Tibial nerve (tissue), 4 donors: ENCODE measurements at places on chromosomes 3 and 15. TPM values are rescaled to one million over a fixed set of nuclear protein-coding genes. Genes with fewer than 3 reads are reported as not detected.
A peak's percentile ranks its signal among the peaks of the same experiment; 100 is the strongest.

- DNase-seq = no peak
These were observed 96.1 kb downstream of the STAC start for GRCh38 chr3:36476286-36476942.

DNA sequence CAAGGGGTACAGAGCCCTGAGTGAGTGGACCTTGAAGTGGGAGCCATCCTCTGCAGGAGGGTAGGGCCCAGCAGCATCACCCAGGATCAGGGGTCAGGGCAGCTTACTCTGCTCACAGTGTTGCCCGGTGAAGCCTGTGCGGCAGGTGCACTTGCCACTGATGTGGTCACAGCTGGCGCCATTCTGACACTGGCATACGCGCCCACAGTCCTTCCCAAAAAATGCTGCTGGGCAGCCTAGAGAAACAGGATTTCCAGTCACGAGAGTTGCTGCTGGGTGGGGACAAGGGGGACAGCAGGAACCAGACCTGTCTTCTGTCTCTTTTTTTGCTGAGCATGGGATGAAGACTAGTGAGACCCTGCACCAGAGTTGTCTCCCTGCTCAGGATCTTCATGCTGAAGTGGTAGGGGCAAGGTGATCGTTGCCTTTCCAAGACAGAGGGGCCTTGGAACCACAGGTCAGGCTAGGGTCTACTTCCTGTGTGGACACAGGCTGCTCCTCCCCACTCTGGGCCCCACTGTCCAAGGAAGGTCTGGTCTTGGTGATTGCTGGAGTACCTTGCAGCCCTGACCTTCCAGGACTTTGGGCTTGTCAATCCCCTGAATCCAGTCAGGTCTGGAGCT lies 46.9 kb downstream of the RAB11A start:
- DNase-seq = no peak

Gene SH2D7
- total RNA-seq = not detected

Gene KCNMB3
- 3.0 TPM for total RNA-seq

- no peak for DNase-seq
These were observed 3.5 kb downstream of the PDE12 start for GRCh38 chr3:57559526-57559925.

GRCh38 chr3:42501321-42501680 lies 1.1 kb upstream of the VIPR1 start:
- DNase-seq = no peak

DNA sequence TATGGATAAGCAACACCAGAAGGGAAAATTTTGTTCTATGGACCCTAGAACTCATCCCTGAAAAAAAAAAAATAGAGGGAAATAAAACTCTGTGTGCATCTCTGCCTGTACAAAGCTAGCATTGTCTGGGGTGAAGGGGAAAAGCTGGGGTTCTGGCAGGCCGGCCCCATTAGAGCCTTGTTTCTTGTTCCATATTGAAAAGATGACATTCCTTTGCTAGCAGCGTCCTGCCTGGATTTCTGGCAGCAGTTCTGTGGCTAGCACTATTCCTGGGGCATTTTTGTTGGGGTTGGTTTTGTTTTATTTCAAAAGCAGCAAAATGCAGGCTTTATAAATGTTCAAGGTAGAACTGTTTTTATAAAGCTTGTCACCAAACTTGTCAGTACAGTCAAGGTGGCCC lies 45.2 kb downstream of the RARB start:
- DNase-seq = no peak

DNA sequence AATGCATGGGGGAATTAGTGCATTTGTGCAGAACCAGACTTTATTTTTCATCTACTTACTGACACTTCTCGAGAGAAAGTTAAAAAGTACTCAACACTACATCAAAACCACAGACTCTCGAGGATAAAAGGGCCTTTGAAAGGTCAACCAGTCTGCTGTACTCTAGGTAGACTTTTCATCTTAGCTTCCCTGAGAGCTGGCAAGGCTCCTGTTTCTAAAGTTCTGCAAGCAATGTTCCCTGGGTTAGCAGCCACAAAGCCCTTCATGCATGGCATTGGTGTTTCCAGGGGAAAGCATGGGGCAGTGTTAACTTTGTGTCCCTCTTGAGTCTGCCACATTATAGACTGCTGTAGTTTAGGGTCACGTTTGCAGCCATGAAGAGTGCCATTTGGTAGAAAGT lies 106.4 kb upstream of the PFN2 start:
- DNase-seq = no peak

GRCh38 chr15:39631357-39631756 lies 50.5 kb downstream of the THBS1 start:
- no peak for DNase-seq

Gene MESP2
- not detected for total RNA-seq

- no peak for DNase-seq
These were observed 23.3 kb upstream of the CYP11A1 start for GRCh38 chr15:74390647-74391288.

DNA sequence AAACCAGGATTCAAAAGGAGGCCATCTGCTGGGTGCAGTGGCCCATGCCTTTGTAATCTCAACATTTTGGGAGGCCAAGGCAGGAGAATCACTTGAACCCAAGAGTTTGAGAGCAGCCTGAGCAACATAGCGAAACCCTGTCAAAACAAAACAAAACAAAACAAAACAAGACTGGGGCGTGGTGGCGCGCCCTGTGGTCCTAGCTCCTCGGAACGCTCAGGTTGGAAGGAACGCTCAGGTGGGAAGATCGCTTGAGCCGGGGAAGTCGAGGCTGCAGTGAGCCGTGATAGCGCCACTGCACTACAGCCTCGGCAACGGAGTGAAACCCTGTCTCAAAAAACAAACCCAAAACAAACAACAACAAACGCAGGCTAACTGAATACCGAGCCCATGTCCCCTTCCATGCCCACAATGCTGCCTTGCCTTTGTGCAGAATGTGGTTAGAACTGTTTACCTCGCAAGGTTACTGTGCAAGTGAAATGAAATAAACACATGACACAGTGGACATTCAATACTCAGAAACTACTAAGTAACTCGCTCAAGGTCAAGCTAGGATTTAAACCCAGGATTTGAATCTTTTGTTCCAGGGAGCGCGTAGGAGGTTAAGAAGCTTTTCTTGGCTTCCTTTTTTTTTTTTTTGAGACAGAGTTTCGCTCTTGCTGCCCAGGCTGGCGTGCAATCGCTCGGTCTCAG lies 766 bp upstream of the EMC4 start:
- DNase-seq = no peak

Gene GRAMD2A
- 2.7 TPM for total RNA-seq

Gene SOX14
- not detected for total RNA-seq

- DNase-seq = no peak
These were observed 8.3 kb upstream of the SEMA7A start for GRCh38 chr15:74442063-74442462.

Gene PAQR5
- total RNA-seq = 8.1 TPM

DNA sequence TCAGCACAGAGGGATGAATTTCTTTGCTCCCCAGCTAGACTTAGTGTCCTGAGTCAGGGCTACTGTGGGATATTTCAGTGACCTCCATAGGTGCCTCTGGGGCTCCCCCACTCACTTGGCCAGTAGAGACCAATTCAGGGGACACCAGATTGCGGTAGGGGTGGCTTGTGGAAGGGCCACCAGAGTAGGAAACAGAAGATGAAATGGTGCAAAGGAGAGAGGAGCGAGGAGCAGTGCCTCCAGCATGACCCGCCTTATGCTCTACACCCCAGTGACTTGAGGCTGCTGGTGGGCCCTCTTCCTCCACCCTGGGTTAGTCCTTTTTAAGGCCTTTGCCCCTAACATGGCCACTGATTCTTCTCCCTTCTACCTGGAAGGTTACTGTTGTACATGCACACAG lies 2.5 kb downstream of the AEN start:
- no peak for DNase-seq

DNA sequence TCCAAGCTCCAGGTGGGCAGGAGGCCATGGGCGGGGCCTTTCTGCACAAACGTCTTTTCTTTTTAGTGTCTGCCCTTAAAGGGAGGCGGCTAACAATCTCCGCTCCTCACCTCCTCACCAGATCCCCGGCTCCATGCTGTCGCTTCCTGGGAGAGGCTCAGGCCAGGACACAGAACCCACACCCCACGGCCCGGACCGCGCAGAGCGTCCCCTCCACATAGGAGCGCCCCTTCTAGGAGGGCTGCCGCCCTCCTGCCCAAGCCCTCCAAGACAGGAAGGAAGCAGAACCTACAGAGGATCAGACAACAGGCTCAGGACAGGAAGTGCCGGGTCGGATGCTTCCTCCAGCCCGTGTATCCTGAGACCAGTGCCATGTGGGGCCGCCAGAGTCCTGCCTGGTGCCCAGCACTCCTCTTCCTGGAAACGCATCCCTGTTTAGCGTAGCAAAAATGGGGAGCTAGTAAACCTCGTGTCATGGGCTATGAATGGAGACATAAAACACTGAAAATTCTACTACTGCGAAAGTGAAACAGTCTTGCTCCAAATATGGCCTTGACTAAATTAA lies 83.2 kb upstream of the ATP10A start:
- DNase-seq = no peak

DNA sequence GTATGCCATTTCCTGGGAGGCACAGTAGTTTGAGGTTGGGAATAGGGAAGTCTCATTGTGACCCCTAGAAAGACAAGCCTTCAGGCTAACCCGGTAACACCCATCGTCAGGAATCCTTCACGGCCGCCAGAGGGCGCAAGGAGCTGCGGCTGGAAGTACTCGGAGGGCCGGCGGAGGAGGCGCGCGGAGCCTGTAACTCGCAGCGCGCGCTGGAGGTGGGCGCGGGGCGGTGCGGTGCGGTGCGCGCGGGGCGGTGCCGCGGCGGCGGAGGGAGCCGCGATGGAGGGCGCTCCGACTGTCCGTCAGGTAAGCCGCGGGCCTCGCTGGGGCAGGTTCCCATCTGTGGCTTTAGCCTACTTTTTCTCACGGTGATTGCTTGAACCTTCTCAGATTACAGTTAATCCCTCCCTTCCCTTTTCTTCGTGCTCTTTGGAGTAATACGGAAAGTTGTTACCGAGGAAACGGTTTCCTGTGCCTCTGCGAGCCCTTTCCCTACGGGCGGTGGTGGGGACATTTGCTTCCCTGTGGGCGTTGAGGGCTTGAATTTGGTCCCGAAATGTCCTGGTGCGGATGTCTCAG lies at the start of gene GRAMD1C:
Gene GRAMD1C, plus strand, starts transcription at position 158 of the 579 bp plus-strand sequence. Its CDS starts 122 bp downstream, at position 280.
- peak; percentile 77 for DNase-seq

Gene ZNF620
- total RNA-seq = 3.3 TPM

GRCh38 chr3:108450444-108450843 lies 60.0 kb downstream of the MYH15 start:
- no peak for DNase-seq

GRCh38 chr15:69693059-69693458 lies 240.4 kb downstream of the RPLP1 start:
- no peak for DNase-seq

Gene C2CD4A
- total RNA-seq = not detected

Gene SKOR1
- total RNA-seq = 0.42 TPM

GRCh38 chr3:186219211-186219638 lies 110.3 kb upstream of the ETV5 start:
- DNase-seq = no peak

DNA sequence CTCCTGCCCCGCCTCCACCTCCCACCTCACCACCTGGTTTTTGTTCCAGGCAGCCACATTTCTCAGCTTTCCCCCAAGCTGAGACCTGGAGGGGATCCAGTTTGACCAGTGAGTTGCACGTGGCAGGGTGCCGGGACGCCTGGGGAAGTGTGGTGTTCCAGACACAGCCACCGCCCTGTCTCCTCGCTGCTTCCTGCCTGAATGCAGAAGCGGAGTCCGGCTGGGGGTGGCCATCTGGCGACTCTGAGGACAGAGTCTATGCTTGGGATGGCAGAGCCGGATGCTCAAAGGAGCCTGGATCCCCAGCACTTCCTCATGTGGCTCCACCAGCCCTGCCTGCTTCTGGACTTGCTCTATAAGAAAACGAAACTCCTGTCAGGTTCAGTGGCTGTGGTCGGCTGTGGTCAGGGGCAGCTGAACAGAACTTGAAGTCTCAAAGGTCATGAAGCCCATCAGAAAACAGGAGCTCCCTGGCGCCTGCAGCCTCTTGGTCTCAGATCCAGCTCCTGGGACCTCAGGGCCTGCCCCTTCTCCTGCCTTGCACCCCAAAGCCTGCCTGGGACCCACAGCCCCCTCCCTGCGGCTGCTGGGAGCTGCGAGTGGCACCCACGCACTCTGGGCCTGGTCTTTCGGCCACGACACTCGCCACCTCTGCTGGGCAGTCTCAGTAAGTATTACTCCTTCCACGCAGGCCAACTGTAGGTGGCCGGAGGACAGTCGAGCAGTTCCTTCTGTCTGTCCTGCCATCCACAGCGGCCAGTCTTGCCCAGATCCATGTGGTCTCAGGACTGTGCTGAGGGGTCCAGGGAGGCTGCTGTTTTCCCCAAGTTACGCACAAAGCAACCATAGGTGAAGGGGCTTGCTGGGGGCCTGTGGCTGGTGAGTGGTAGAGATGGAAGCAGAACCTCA lies 112.8 kb upstream of the MEF2A start:
- peak; percentile 69 for DNase-seq

DNA sequence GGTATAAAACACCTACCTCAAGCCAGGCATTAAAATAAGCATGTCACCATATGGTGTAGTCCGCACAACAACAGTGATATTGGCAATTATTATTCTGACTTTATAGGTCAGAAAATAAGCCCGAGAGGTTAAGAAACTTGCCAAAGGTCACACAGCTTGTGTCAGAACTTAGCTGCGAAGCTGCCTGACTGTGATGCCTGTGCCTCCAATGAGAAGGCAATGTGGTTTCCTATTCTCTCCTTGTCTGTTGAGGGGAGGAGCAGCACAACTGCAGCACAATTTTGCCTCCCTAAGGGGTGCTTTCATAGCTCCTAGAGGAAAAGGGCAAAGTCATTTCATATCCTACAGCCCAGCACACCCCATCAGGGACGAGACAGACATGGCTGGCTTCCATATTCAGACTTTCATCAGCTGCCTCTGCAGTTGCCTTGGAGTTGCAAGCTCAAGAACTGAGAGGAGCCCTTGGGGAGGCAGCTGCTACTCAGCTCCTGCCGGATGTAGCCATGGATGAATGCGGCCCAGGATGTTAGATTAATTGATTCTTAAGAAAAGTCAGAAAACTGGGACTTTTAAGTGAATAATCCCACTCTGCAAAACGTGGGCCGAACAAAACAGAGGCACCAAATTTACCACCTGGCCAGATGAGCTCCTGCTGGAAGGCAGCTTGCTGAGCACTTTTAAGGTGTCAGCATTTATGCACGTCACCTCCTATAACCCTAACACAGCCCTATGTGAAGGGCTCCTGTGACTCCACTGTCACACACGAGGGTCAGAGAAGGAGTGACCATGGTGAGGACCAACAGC lies 38.5 kb downstream of the MYO5C start:
- DNase-seq = no peak

- DNase-seq = no peak
These were observed 55.9 kb upstream of the MEF2A start for GRCh38 chr15:99509686-99510461.

DNA sequence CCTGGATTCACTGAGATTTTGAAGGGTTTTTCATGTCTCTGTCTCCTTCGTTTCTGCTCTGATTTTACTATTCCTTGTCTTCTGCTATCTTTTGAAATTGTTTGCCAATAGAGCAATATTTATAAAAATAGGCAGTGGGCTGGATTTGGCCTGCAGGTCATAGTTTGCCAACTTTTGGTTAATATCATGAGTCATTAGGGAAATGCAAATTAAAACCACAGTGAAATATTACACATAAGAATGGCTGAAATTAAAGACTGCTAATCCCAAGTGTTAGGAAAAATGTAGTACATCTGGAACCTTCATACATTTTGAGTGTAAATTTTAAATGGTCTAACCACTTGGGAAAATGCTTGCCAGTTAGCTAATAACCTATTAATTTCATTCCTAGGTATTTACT lies 56.3 kb downstream of the ABI3BP start:
- no peak for DNase-seq
